ENCODE measurements at places on chromosomes 2 and 18. TPM values are rescaled to one million over a fixed set of nuclear protein-coding genes. Genes with fewer than 3 reads are reported as not detected.

Gene TIGD1
- total RNA-seq = 11.1 TPM

DNA sequence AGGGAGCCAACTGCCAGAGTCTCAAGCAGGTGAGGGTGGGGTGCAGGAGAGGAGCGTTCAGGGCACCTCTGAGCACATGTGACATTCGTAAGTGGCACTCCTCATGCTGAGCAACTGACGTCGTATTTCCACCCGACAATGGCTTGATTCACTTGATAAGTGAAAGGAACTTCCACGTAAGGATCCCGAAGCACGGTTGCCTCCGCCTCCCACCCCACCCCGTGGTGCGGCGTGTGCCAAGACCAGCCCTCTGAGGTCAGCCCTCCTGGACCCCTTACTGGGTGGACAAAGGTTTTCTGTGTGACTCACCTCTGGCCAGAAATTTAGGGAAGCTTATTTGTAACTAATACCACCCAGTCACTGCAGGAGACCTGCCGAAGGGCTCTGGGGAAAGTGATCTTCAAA lies 59.9 kb downstream of the AGAP1 start:
- no peak for DNase-seq

Gene CYS1
- 2.2 TPM for total RNA-seq

DNA sequence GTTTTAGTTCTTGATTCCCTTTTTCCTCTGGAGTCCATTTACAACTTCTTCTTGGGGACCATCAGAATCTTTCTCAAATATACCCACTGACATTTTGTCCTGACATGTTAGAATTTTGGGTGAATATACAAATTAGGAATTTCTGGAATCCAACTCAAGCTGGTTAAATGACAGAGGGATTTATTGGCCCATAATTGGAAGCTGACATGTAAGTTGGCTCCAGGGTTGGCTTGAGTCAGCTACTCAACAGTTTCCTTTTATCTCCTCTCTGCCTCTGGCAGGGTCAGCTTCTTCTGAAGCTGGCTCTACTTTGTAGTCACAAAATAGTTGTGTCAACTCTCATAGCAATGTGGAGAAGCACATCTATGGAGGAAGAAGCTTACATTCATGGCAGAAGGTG lies 36.6 kb upstream of the PPP1R1C start:
- no peak for DNase-seq

DNA sequence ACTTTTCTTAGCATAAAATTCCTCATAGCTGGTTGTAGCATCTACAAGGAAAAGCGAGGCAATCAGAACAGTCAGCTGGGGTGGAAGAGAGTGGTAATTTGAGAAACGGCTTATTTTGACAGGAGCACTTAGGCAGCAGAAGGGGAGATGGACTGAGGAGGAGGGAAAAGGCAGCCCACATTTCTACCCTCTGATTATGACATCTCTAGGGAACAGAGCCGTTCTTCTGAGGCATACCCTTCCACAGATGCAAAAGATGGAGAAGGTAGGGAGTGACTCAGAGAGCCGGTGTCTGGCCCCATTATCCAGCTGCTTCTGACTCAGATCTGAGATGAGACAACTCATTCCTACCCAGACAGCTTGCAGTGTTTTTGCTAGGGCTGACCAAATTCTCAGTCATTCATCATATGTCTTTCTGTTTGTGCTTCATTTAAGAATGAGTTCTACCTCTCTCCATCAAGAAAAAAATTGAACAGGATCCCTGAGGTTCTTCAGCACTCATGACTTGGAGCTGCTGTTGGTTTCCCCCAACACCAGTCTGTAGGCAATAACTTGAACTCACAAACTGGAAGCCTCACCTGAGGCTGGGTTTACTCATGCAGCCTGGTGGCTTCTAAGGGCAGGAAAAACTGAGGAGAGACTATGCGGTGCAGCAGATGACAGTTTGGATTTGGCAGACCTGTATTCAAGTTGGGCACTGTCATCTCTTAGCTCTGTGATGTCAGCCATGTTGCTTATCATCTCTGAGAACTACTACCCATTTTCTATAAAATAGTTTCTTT lies 15.9 kb upstream of the SEC11C start:
- DNase-seq = no peak

Gene ARHGEF33
- total RNA-seq = 4.0 TPM

DNA sequence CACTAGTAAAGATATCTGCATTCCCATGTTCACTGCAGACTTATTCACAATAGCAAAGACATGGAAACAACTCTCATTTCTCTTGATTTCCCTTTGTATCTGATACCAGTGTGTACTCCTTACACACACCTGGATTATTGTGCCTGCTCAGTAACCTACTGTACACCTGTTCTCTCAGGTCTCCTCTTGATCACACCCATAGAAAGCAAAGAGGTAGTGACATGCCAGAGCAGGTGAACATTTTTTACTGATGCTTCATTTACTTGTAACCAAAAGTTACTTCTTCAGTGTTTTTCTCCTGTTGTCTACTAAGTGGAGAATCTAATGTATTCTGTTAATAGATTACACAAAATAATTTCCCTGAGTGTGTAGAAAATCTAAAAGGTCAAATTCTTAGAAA lies 46.8 kb downstream of the CDH19 start:
- DNase-seq = no peak

Gene DTNA
- 90.4 TPM for total RNA-seq

DNA sequence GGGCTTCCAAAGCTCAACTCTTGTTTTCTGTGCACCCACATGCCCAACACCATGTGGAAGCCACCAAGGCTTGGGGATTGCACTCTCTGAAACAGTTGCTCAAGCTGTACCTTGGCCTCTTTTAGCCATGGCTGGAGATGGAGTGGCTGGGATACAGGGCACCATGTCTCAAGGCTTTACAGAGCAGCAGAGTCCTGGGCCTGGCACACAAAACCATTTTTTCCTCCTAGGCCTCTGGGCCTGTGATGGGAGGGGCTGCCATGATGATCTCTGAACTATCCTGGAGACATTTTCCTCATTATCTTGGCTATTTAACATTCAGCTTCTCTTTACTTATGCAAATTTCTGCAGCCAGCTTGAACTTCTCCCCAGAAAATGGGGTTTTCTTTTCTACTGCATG lies 179.7 kb upstream of the LRP1B start:
- DNase-seq = no peak

- no peak for DNase-seq
Observed at GRCh38 chr2:15948704-15948957, 8.3 kb downstream of the MYCN start.

- DNase-seq = no peak
Observed at GRCh38 chr2:8502316-8502715, 179.5 kb upstream of the ID2 start.

Gene IL36RN
- not detected for total RNA-seq

DNA sequence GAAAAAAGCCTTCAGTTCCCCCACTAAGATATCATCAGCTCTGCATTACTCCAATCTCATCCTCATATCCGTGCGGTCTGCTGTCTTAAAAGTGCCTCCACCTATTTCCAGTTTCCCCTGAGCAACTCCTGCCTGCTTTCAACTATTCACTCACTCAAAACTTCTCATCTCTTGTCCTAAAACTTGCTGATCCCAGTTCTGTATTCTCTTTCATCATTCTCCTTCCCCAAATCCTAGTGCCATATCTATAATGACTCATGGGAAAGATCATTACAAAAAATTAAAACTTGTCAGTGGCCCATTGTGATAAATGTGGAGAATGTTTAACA lies 20.0 kb downstream of the ACVR1 start:
- no peak for DNase-seq

- DNase-seq = no peak
Observed at GRCh38 chr2:854460-854859, 96.2 kb upstream of the SNTG2 start.

Gene ECEL1
- 25.2 TPM for total RNA-seq

- DNase-seq = no peak
Observed at GRCh38 chr18:32389858-32390257, 80.8 kb downstream of the GAREM1 start.

Data from spinal cord (tissue), 10 donors.